ENCODE measurements at places on chromosomes 7 and 10.

- DNase-seq = no peak
These were observed 8.8 kb upstream of the CNPY1 start for GRCh38 chr7:155555116-155555695.

- DNase-seq = no peak
These were observed 10.8 kb upstream of the NKX2-3 start for GRCh38 chr10:99521765-99522469.

DNA sequence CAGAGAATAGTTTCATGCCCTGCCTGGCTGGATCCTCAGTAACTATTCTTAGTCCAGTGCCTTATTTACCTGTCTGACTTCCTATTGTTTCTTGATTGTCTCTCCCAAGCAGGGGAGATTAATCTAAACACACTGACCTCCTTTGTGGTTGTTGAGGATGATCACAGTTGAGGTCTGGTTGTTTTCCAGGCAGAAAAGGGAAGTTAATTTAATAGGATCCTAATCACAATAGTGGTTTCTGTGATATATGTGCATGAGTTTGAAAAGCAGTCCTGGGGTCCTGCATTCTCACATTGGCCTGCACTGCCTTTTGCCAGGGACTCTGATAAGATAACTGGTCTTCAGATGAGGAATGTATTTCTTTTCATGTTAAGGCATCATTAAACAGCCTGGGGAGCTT is 130.1 kb downstream of the SND1 start:
- DNase-seq = no peak

- peak; percentile 5 for DNase-seq
These were observed 1009.7 kb upstream of the CELF2 start for GRCh38 chr10:10007957-10008356.

- DNase-seq = no peak
These were observed 56.8 kb downstream of the SEMA3A start for GRCh38 chr7:84137812-84138211.

GRCh38 chr10:133275684-133276092 is 980 bp downstream of the ADAM8 start:
- DNase-seq = peak; percentile 81

- peak; percentile 98 for DNase-seq
These were observed at the start of gene SGPL1 for GRCh38 chr10:70815504-70816219. Gene SGPL1 (plus strand): TSS chr10:70815948. CDS start chr10:70816854, 906 bp downstream.

DNA sequence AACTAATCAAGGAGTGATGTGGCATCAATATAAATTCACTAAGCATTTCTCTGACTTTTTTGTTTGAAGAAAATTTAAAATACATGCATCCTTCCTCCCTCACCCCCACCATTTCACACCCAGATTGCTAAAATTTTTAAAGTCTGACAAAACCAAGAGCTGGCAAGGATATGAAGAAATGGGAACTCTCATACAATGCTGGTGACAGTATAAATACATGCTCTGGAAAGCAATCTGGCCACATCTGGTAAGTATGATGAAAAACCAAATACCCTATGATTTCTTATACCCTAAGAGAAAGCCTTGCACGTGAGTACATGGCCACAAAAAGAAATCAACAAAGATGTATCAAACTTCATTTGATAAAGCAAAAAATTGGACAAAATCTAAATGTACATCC is 31.2 kb downstream of the P4HA1 start:
- no peak for DNase-seq

All from GM13977 (cell line).